ENCODE measurements at places on chromosomes 11 and 22.

DNA sequence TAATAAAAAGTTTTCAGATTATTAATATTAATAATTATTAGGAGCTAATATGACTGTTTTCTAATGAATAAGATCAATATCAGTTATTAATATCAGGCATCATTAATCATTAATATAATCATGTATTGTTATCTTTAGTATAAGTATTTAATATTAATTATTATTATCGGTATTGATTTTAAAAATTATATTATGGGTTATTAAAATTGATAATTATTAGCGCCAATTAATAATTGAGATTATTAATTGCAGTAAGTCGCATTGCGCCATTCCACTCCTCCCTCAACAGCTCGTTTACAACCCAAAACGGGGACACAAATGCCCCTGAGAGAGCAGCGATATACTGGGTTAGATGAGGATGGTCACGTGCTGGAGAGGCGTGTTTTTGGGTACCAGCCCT lies 20.2 kb downstream of the XNDC1N start:
- no peak for DNase-seq

GRCh38 chr22:47293368-47294221 lies 531.1 kb downstream of the TBC1D22A start:
- DNase-seq: no peak

GRCh38 chr22:35521358-35522224 lies 19.0 kb upstream of the RASD2 start:
- DNase-seq: no peak

DNA sequence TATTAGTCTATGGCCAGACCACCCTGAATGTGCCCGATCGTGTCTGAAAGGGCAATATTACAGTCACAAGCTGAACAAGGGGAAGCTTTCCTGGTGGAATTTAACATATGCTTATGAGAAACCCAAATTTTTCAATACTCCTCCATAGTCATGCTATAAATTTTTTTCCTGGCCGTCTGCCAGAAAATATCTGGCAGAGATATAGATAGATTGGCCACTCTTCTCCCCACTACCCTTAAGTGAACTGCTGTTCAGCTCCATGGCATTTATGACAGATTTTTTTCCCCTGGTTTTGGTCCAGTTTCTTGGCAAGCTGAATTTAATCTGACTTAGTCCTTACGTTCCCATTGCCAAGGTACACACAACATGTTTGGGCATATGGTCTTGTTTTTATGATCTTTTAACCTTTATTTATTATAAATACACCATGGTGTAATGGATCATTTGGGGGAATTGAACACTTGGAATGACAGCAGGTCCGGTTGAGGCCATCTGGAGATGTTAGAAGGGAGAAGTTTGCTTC lies 328.5 kb downstream of the CNTN5 start:
- peak; percentile 22 for DNase-seq

DNA sequence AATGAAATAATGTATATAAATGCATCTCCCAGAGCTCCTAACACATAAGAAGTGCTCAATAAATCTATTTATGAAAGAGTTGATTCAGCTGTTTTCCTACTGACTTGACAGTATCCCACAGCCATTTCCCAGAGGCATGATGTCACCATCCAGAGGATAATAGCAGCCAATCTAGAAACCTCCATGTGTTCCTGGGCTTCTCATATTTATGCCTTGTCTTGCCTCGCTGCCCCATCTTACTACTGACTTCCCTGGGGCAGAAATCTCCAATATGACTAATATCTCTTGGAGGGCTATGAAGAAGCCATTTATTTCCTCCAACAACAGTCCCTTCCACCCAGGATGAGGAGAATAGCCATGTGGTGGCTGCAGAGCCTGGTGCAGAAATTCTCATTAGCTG lies 115.4 kb upstream of the NAV2 start:
- peak; percentile 90 for DNase-seq

DNA sequence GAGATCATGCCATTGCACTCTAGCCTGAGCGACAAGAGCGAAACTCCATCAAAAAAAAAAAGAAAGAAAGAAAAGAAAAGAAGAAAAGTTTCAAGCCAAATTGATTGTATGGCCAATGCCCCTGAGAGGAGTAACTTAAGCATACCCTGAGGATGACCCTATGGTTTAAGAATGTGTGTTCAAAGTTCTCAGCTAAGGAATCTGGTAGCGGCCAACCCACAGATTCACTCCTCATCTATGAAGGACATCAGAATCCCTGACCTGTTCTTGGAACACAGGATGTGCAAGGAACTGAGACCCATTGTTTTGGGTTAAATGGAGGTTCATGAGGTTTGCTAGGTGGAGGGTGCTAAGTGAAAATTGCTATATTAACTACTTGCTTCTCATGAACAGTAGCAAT lies 18.1 kb downstream of the IZUMO1R start:
- no peak for DNase-seq

- DNase-seq: no peak
Observed at GRCh38 chr11:31301549-31302510, 67.7 kb downstream of the DCDC1 start.

DNA sequence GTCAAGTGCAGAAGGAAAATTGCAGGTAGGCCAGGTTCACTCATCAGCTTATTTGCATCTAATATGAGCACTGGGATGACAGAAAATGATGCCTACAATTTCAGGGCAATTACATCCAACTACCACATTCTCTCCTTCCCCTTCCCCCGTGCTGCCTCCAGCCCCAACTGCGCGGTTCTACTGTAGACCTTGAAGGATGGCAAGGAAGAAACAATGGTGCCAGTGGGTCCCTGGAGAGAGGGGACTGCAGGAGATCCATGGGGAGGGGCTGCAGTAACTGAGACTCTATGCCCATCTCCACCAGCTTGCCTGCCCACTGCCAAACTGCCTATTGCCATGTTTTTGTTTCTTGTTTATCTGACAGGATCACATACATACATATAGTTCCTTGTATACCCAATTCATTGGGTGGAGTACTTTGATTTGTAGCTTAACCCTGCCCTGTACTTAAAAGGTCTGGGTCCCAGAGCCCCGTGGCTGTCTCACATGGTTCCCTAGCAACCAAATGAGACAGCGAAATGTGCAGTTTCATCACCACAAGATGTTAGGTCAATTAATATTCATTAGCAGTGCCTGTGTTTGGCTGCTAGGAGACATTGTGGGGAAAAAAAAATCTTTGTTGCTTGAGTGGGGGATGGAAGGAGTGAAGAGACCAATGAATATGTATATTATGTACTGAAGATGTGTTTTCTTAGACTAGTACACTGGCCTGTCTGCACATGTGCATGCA lies 253.5 kb upstream of the PLET1 start:
- DNase-seq: no peak

- DNase-seq: no peak
Observed at GRCh38 chr11:15278128-15278527, 163.4 kb downstream of the INSC start.

GRCh38 chr11:19866037-19866436 lies 153.4 kb downstream of the NAV2 start:
- DNase-seq: no peak

- no peak for DNase-seq
Observed at GRCh38 chr22:45397806-45398205, 15.6 kb downstream of the SMC1B start.

GRCh38 chr11:69251639-69252489 lies 42.1 kb upstream of the MYEOV start:
- no peak for DNase-seq

DNA sequence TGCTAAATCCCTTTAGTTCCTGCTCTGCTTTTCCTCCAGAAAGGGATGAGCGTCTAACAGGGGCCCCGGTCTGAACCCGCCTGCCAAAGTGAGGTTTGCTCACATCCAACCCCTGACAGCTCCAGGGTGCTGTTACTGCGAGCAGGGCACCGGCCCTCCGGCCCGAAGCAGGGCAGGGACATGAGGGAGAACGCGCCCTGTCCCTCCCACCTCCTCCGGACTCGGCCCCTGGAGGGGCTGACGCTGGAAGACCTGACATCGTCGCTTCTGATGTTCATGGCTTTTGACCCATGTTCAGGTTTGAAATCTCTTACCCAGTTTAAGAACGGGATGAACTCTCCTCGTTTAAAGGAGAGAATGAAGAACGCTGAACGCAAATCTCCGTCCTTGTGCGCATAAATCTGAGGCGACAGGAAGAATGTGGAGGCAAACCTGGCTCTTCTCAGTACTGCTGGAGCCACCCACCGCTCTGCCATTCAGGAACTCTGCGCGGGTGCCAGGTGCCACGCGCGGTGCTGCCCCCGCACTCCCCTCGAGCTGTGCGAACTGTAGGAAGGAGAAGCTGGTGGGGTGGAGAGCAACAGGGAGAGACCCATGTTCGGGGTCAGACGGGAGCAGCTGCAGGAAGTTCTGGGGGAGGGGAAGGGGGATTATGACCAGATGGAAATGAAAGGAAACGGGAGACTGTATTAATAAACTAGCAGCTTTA lies 826 bp upstream of the EEF1G start:
- peak; percentile 30 for DNase-seq

DNA sequence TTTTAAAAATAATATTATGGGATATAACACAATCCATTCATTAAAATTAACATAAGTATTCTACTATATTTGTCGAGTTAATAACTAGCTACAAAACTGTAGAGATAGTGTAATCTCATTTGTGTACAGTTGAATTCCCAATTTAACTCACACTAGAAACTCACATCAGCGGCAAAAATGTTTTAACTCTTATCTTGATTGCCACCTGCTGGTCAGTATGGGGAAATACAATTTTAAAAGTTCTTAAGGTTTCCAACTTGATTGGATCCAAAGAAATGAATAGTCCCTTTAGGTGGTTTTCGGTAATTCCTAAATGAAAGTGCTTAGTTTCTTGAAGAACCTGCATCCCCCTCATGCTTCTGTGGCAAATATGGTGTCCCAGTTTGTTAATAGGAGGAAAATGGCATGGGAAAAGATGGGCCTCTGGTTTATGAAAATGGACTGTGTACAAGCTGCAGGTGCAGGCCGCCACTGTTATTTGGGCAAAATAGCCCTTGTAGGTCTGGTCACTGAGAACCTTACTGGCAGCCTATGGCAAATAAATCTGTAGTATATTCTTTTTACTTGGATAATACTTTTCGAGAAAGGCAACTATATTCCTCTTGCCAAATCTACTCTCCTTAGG lies 33.7 kb upstream of the SLC17A6 start:
- DNase-seq: peak; percentile 29

DNA sequence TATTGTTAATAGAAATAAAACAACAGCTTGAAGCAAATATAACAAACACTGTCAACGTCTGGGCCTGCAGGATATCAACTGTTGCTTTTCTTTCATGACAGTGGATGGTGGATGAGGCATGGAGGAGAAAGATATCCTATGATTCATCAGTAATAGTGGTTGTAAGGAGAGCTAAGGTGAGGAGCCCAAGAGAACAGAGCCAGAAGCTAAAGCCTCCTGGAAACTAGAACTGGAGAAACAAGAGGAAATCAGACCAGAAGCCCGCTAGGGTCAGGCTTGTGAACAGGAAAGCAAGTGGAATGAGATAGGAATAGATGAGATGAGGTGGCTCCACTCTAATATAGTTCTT lies 37.7 kb upstream of the MMP12 start:
- no peak for DNase-seq

DNA sequence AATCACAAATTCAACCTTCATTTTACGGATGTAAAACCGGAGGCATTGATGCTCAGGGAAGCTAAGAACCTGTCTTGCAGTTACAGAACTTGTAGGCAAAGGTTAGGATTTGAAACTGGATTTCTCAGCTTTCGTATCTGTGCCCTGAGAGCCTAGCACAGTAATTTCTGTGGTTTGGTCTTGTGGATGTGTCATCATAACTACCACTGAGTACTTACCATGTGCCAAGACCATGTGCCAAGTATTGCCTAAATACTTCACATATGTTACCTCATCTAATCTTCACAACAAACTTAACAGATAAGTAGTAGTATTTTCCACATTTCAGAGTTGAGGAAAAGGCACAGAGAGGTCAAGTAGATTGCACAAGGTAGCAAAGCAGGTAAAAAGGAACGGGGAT lies 140.7 kb downstream of the NXPE2 start:
- no peak for DNase-seq

DNA sequence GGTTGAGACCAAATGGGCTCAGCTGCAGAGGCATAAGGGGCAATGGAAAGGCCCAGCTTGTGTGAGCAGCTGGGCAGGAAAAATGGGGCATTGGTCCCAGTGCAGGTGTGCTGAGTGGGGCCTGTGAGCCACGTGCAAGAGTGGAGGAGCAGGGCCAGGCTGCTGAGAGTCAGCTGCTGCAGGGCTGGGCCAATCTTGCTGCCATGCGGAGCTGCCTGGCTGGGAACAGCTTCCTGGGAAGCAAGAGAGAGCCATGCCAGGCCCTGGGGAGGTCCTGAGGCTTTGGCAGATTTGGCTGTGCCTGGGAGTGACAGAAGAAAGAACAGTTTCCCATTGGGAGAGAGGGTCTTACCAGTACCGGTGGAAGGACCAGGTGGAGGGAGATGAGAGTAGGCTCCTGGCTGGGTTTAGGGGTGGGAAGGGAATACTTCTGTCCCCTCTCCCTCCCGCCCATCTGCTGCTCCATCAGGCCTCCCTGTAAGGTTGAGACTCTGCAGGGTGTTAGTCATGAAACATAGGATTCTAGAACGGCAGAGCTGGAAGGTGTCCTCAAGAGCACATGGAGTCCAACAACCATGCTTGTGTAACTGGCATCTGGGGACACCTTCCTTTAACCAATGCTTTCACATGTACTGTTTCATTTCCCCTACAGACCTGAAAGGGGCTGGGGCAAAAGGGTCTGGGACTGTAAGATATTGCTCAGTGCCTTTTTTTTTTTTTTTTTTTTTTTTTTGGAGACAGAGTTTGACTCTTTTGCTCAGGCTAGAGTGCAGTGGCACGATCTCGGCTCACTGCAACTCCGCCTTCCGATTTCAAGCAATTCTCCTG lies 10.4 kb downstream of the SEPTIN3 start:
- no peak for DNase-seq

- no peak for DNase-seq
Observed at GRCh38 chr11:46661836-46662235, 38.6 kb downstream of the ARHGAP1 start.

DNA sequence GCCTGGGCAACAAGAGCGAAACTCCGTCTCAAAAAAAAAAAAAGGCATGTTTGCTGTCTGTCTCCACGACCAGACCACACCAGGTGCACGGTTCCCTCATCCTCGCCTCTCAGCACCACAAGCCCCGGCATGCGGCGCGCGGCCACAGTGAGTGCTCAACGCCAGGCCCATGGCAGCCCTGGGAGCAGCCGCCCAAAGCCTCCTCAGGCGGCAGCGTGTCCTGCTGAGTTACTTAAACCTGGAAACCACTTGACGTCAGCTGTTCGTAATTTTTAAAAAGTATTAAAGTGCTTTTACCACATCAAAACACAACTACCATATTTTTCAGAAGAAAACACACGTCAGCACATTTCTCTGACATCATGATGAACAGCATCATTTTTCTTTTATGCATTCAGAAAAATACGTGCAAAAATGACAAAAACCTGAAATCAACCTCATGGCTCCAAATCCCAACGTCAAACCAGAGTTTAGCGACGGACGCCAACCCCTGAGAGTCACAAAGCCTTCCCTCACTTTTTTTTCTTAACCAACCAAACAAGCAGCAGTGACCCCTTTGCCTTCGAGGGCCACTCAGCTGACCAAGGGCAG lies 2.1 kb downstream of the DEAF1 start:
- DNase-seq: peak; percentile 20

Data from fibroblast of skin of scalp (primary cell).